Fibroblast of villous mesenchyme (primary cell): ENCODE measurements at places on chromosomes 4 and X. TPM values are rescaled to one million over a fixed set of nuclear protein-coding genes. Genes with fewer than 3 reads are reported as not detected.
A peak's percentile ranks its signal among the peaks of the same experiment; 100 is the strongest.

OTC gene
- total RNA-seq = not detected in 2 replicates

GRCh38 chrX:19677121-19677520 is 161.8 kb upstream of the MAP3K15 start:
- DNase-seq = no peak

TIMP1 gene
- 331 and 493 TPM in 2 replicates for total RNA-seq

IL21 gene
- not detected in 2 replicates for total RNA-seq

UBE2A gene
- total RNA-seq = 35.1 and 41.9 TPM in 2 replicates

DNA sequence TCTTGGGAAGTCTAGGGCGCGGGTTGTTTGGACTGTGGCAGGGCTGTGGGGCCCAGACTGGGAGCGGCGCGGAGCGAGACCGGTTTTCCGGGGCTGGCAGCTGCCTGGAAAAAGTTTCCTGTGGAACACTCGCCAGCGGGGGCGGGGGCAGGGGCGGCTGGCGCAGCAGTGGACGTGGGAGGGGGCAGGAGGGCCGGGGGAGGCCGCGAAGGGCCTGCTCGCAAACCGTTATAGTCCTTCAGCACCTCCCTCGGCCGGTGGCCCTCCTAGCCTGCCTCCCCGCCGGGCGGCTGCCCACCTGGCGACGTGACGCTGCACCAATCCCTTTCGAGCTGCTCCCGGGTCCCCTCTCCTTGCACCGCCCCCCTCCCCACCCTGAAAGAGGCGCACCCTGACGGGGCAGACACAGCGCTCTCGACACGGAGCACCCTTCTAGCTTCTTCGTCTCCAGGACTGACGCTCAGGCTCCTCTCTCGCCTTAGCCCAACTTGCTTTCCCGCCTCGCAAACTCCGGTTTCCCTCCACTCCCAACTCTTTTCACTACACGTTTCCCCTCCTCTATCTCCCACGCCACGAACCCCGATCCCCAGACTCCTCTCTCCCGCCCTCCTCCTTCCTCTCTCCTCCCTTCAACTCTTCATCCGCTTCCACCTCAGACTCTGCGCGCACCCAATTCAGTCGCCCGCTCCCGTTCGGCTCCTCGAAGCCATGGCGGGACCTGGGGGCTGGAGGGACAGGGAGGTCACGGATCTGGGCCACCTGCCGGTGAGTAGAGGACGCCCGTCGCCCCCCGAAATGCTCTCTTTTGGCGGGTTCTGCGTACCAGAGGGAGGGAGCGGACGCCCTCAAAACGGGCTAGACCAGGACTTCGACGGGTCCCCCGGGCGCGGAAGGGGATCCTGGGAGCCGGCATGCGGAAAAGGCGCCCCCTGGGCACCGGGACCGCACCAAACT is at the start of gene NRK:
NRK (plus strand) TSS at position 402 of the 954 bp plus-strand sequence; CDS start at position 709, 307 bp downstream.
- DNase-seq = no peak

GRCh38 chr4:40493160-40493559 is 136.5 kb downstream of the RBM47 start:
- no peak for DNase-seq

DNA sequence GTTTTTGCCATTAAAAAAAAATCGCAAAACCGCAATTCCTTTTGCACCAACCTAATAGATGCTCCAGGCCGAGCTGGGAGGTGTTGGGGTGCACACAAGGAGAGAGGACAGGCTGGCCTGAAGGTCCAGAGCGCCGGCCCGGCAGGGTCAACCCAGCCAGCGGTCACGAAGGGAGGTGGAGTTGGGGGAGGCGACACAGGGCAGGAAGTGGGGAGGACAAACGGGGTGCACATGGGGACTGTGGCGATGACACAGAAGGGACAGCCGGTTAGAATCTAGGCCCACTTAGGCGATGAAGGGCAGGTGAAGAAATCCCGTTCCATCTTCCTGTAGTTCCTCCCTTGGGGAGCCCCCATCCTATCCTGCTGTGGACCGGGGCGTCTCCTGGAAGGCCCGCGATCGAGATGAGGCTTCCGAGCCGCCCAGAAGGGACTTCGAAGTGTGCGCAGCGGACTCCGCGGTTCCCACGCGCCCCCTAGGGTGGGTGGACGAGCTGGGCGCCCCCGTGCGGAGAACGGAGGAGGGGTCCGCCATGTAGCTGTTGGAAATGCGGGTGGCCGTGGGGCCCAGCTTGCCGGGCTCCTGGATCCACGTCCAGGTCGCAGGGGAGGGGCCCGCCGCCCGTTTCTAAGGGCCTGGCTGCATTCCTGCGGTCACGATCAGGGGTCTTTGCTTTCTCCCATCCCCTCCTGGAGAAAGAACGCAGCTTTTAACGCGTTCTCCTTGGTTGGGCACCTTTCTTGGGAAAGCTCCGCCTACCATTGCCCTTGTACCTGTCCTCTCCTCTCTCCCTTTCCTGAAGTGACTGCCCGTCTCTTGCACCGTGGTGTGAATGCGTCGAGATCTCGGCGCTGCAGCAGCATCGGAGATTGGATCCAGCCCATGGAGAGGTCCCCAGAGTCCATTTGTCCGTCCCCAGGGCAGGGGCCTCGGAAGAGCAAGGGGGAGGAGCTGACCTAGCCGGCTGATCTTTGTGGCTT is 17.0 kb upstream of the HPF1 start:
- DNase-seq = peak; percentile 20

AGTR2 gene
- not detected in 2 replicates for total RNA-seq

DNA sequence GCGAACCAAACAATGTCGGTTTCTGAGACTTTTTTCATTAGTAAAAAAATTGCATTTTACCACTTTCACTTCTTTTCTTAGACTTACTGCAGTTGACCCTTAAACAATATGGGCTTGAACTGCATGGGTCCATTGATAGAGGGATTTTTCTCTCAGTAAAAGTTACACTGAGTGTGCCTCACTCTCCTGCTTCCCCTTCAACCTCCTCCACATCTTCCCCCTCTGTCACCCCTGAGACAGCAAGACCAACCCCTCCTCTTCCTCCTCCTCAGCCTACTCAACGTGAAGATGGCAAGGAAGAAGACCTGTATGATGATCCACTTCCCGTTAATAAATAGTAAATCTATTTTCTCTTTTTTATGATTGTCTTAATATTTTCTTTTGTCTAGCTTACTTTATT is 43.4 kb downstream of the TEC start:
- DNase-seq = no peak

DNA sequence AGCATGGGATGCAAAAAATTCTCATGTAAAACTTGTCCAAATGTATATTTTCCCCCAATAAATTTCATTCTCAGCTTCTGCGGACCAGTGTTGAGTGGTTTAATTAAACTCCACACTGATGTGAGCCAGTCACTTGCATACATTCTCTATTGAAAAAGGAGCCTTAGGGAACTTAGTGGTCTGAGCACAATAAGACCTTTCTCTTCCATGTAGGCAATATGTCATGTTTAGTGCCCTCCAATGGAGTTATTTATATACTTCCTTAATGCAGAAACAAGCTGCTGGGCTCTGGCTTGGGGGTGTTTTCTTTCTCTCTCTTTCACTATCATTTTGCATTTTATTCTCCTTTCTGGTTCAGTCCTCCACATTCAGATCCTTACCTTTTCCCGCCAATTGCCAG is 196.9 kb downstream of the ANAPC10 start:
- DNase-seq = no peak

GRCh38 chr4:113394730-113395530 is 345.5 kb downstream of the ANK2 start:
- DNase-seq = peak; percentile 87

DNA sequence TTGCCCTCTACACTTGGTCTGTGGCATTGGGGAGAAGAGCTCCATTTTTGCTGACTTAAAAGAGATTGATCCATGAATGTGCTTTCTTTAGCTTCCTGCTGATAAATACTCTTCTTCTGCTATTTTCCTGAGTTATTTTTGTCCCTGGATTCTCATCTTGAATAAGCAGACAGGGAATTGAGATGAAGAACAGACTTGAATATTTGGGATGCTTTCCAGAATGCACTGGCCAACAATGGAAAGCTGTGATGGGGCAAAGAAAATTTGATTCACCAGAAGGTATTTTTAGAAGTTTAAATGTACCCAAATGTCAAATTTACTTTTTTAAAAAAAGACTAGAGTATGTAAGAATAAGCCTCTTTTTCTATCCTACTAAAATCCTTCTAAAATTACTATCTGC is 309.9 kb upstream of the PPP1R2C start:
- DNase-seq = no peak

DNA sequence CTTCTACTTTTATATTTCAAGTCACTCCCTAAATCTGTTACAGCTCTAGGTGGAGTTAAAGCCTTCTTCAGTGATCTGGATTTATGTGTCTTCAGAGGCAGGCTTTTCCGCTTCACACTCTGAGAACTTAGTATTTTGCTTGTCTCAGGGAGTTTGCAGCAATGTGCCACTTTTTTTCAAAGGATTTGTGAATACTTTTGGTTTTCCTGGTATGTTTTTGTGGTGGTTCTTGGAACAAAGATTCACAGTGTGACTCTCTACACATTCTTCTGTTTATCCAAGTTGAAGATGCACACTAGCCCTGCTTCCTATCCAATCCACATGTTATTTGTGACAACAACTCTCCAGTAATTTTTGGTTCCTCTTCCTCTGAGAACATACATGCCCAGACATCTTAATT is 1253.7 kb downstream of the TECRL start:
- DNase-seq = no peak

ITIH6 gene
- not detected in 2 replicates for total RNA-seq

PASD1 gene
- total RNA-seq = not detected in 2 replicates

- DNase-seq = no peak
Measured at GRCh38 chrX:1589356-1590130, 1.9 kb upstream of the AKAP17A start.

- peak; percentile 83 for DNase-seq
Measured at GRCh38 chr4:15410750-15411149, 17.1 kb upstream of the C1QTNF7 start.

GRCh38 chr4:149292425-149293007 is 523.1 kb downstream of the IQCM start:
- DNase-seq = no peak

DNA sequence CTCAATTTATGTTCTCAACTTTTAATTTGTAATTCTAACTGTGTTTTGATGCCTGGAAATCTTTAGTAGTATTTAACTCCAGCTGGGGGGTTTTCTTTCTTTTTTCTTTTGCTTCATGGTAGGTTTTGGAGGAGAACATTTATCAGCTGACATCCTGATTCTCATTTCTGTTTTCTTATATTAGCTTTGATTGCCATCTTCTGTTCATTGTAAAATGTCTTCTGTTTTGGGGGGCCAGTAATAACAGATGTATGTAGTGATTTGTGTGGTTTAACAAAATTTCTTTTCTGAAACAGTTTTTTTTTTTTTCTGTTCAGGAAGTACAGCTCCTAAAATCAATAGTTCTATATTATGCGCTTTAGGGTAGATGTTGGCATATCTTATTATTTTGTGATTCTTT is 182.2 kb downstream of the GABRB1 start:
- no peak for DNase-seq

DNA sequence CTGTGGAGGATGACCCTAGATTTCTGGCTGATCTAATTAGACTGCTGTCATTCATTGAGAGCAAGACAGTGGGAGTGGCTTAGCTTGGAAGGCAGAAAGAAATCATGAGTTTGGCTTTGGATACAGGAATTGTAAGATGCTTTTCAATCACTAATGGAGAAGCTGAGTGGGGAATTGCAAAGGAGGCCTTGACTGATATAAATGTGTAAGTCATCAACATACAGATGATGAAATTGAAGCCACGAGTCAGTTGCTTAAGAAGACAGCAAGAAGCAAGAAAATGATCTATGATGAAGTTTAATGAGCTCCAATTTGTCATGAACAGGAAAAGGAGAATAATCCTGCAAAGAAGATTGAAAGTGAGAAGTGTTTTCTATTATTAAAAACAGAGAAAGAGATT is 136.7 kb upstream of the C1QTNF7 start:
- DNase-seq = peak; percentile 33

- no peak for DNase-seq
Measured at GRCh38 chr4:94519019-94519418, 67.3 kb downstream of the PDLIM5 start.

DNA sequence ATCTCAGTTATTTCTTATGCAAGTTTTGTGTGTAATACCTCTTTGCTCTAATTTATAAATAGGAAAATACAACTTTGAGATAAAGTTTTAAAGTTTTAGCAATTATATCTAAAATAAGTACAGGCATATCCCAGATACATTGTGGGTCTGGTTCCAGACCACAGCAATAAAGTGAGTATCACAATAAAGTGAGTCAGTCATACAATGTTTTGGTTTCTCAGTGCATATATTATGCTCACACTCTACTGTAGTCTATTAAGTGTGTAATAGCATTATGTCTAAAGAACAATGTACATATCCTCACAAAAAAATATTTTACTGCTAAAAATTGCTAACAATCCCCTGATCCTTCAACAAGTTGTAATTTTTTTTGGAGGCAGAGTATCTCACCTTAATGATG is 49.2 kb downstream of the ANAPC10 start:
- peak; percentile 21 for DNase-seq

GRCh38 chr4:15781427-15782095 is 3.4 kb downstream of the CD38 start:
- DNase-seq = peak; percentile 32

- DNase-seq = no peak
Measured at GRCh38 chrX:45133465-45133864, 67.2 kb downstream of the DIPK2B start.

GRCh38 chr4:119238068-119238722 is 25.7 kb downstream of the USP53 start:
- no peak for DNase-seq
